ENCODE measurements at places on chromosomes 16 and 17.

- peak; percentile 64 for DNase-seq
Observed at GRCh38 chr17:28760601-28761562, 17.1 kb downstream of the TRAF4 start.

DNA sequence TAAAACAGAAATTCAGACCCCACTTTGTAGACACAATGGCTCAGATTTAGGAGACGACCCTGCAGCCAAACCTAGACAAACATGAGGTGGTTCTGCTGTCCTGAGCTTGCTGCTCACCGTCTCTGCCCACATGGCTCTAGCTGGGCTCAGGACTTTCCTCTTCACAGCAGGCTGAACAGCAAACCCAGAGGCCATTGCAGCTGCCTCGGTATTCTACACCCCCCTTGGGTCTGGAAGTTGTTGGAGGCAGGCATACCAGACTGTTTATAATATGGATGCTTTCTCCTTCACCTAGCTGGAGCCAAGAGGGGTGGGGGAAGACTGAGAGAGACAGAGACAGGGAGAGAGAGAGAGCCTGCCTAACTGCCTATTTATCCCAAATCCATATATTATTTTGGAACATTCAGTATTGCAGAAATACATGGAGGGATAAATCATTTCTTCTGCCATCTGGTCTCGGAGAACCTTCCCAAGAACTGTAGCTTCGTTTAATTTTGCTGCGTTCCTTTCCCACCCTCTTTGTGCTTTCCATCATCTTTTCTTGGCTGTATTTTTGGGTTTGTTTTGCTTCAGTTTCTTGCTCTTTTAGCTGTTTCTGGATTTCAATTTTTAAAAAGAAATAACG, 628.2 kb upstream of the RBFOX1 start:
- DNase-seq, result no peak

GRCh38 chr17:7814969-7815368, 19.0 kb upstream of the KDM6B start:
- DNase-seq, result no peak

DNA sequence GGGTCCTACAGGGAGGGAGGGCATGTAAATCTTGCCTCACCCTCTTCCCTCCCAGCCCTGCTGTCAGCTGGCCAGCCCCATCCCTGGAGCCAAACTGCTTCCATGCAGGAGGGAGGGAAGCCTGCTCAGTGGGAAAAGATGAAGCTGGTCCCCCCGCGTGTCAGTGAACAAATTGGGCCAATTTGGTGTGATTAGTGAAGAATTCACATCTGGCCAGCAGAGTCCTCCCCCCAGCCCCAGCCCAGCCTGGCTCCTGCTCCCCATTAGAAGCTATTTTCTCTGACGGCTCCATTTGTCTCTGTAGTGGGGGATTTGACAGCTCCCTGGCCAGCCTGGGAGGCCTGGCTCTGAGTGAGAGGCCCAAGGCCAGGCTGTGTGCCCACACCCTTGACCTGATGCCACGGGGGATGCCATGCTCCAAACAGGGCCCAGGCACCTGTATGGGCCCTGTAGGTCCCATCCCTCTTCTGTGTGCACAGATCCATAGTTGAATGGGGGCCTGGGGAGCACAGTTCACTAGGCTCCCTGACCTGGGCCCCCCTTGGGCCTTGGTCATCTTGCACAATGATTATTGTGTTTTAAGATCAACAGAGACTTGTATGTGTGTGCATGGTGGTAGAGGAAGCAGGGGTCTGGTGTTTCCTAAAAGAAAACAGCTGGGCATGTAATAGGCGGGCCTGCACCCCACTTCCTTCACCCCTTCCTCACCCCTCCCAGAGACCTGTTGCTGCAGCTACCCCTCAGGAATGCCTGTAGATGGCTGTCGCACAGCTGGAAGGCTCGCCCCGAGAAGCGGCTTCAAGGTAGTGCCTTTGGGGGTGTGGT, 50.7 kb upstream of the TAC4 start:
- no peak for DNase-seq

GRCh38 chr17:1158879-1159278, 20.9 kb downstream of the ABR start:
- no peak for DNase-seq

DNA sequence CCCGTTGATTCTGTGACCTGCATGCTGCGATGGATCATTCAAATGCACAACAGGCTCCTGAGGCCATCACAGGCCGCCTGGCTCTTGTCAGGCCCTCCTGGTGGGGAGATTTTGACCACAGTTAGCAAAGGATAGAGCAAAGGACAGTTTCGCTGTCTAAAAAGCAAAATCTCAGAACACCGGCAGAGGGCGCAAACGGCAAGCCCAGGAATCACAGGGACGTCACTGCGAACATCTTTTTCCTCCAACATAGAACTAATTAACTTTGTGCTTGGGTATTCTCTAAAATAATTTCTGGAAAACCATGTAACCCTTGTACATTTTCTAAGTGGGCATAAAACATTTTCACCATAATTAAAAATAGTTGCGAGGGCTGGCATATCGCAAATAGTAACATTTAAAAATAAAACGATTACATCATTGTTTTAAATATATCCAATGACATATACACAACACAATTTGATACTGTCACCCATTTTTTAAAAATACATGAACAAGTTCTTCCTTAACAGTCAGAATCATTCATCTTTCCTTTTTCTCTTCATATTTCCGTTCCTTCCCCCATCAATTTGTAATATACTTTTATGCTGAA, 19.7 kb upstream of the SLC47A1 start:
- peak; percentile 79 for DNase-seq

- no peak for DNase-seq
Observed at GRCh38 chr16:3214904-3215600, 19.9 kb downstream of the ZNF200 start.

DNA sequence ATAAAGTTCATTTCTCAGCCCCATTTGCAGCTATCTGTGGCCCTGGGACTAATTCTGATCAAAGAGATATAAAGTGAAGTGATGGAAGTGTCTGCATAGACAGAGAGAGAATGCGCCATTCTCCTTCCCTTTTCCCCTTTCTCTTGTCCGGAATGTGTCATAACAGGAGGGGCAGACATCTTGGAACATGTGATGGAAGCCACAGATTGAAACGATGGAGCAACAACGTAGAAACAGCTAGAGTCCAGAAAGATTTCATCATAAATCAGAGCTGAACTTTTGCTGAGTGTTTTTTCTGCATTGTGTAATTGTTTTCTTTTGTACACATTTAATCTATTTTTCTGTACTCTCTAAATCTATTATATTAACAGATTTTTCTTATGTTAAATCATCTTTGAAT, 11.3 kb downstream of the ASGR1 start:
- no peak for DNase-seq

GRCh38 chr17:2214047-2214928, 89.3 kb downstream of the SMG6 start:
- DNase-seq, result peak; percentile 43
